ENCODE measurements at places on chromosomes 3 and 15.

DNA sequence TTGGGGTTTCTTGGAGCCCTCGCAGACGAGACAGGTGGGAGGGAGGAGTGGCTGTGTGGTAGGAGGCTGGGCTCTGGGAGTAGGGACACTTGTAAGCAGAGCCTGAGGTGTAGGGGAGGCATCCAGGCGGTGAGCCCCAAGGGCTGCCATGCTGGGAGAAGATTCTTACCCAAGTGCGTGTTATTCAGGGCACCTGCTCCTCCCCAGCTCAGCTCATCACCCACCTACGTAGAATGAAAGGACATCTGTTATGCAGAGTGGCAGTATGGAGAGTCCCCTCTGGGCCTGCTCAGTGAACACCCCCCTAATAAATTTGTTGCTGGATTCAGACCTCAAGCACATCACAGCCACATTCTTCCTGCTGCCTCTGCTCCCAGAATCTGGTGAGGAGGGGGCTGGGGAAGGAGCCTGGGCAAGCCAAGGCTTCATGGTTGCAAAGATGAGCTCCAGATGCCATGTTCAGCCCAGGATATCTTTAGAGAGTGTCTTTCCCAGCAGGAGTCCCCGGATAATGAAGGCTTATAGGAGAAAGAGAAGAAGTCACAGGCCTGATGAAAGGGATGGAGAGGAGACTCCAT is 261.8 kb downstream of the EPHB1 start:
- DNase-seq, result no peak

DNA sequence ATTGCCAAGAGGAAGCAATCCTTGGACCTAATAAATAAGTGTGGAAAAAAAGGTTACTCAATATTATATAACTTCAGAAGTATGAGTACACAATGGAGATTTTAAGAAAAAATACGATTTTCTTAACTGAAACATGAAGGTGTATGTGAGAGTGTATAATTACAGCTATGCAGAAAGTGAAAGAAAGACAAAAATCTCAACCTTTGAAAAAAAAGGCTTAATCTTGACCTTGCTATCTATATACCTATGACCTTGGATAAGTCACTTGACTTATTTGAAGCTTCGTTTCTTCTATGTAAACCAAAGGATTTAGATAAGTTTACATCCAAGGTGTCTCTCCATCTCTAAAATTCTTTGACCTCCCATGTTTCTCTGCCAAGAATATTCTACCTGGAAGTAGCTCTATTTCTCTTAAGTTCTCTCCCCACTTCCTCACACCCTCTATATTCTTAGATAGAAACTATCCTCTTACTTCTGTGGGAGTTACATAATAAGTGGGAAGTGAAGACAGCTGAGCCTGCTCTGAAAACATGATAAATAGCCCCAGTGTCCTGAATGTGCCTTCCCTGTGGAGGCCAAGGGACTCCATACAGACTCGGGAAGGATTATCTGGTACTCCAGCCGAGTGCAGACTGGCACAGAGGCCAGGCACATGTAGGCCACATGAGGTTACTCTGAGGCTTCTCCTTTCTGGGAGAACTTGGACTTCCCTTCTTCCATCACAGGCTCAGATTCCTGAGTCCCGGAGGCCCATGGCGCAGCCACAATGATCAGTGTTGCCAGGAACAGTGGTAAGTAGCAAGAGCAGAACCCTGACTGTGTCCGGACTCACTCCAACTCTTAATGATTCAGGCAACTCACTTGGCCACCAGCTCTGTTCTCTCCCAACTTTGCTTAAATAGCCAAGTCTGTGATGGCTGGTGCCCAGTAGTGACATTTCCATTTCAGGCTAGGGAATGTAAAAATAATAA is 166.8 kb upstream of the COL8A1 start:
- no peak for DNase-seq

- no peak for DNase-seq
These were observed 34.1 kb upstream of the RASGRP1 start for GRCh38 chr15:38598749-38599148.

DNA sequence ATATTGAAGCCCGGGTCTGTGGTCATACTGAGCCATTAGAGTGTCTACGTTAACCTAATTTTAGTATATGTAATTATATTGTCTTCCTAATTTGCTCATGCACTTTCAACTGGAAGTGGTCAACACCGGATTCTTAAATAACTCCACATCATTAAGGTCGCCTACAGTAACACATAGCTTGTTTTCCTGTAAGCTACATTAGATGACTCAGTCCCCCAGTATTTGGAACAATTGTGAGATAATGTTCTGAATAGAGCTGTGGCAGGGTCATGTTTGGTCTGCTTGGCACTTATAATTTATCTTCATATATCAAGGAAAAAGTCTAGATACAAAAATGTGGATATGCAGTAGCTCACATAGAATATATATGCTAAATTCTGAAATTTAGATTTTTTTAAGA is 486.2 kb downstream of the IGSF11 start:
- no peak for DNase-seq

- no peak for DNase-seq
These were observed 45.9 kb downstream of the XXYLT1 start for GRCh38 chr3:195224980-195225580.

DNA sequence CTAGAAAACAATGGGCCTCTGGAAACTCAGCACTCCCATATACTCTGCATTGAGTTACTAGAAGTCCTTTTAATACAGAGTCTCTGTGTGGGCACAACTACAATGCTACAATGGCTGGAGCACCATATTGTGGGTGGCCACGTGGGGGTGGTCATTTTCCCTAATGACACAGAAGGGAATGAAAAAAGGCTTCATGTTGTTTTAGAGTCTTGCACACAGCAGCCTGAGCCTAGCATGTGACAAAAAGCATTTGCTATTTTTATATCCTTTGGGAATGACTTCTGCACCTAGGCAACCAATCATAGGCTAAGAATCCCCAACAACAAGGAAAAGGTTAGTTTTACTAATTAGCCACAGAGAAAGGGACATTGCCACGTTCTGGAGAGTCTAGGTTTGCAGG is 120.6 kb downstream of the PPM1L start:
- no peak for DNase-seq

GRCh38 chr3:100185847-100186246 is 71.5 kb upstream of the FILIP1L start:
- DNase-seq, result no peak

DNA sequence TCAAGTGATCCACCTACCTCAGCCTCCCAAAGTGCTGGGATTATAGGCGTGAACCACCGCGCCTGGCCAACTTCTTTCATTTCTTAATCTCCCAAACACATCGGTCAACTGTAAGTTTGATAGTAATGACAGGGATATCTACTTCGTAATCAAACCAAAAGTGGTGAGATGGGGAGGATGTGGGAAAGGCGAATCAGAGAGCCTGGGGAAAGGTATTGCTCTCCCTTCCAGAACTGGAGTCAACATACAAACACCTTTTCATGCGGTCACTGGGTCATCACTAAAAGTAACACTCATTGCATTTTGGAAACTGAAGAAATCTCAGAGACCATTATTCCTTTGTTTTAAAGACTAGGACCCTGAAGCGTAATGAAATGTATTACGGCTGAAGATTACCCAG is 14.8 kb upstream of the UBE2Q2 start:
- DNase-seq, result no peak

DNA sequence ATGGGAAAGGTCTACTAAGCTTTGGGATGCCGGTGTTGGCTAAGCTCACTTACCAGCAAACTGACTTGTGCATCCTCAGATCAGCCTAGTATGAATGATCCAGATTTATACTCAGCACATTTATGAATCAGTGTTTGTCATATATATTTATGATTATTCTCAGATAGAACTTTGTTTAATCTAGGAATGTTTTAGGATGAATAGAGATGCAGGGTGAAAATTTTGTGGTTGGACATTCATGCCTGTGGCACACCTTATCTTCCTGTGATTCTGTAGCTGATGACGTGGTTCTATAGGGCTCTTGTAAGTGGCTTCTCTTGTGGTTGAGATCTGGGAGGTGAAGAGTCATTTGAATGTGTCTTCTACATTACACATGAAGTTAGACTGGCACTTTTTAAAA is 11.4 kb downstream of the CDIN1 start:
- DNase-seq, result no peak

GRCh38 chr3:128665362-128666021 is 14.9 kb upstream of the RPN1 start:
- DNase-seq, result no peak

GRCh38 chr15:43493703-43494472 is 932 bp upstream of the TP53BP1 start:
- DNase-seq, result no peak

- DNase-seq, result no peak
These were observed 10.7 kb upstream of the ZXDC start for GRCh38 chr3:126486360-126486847.

GRCh38 chr15:70214941-70215635 is 117.4 kb upstream of the TLE3 start:
- DNase-seq, result no peak

DNA sequence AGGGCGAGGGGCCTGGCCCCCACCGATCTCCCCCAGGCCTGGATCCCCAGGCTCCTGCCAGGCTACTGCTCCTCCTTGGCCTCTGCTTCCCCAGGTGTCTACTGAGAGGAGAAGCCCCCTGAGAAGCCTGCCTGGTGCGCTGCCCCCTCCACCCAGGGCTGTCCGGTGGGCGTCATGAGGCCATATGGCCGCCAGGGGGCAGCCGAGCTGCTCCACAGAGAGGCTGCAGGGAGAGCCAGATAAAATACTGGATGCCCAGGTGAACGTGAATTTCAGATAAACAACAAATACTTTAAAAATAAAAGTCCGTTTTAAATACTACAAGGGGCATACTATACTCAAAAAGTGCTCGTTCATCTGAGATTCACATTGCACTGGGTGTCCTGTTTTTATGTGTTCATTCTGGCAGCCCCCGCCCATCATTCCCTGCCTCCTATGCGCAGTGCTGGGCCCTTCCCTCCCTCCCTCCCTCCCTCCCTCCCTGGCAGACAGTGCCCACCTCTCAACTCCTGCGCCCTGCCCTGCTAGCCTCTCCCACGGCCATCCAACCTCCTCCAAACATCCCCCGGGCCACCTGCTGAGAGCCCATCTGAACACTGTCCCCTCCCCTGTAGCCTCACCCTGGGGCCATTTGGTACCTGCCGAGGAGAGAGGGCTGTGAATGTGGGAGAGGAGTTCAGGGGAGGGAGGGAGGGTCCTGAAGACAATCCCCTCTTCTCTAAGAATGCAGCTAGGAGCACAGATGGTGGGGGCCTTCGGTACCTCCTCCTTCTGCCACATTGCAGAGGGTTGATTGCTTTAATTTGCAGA is 29.6 kb downstream of the PSTPIP1 start:
- peak; percentile 41 for DNase-seq

DNA sequence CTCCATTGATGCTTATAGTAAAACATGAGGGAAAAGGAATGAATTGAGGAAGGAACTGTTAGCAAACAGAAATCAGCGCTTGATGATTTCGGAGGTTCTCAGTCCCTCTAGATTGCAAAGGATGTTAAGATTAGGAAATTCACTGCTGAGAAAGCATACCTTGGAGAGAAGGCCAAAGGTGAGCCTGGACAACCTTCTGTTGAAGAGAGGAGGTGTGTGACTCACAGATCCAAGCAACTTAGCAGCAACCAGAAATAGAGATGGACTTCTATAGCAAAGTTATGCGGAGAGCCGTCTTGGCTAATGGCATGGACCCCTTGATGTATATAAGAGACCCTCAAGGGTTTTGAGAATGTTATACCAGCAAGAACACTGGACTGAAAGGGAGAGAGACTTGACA is 114.3 kb downstream of the EEFSEC start:
- DNase-seq, result no peak

DNA sequence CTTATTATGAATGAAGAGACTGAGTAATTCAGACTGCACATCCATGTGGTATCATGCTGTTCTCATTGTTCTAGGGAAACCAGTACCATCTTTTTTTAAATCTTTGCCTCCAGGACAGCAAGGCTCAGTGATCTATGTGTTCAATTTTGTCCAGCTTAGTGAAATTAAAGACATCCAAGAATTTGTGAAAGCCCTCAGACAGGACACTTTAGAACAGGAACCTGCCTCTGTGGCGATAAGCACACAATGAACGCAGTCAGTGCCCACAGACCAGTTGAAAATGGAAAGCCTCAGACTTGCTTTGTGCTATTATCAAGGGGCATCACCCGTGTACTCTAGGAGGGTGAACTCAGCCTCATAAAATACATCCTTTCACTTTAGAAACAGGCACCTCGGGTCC is 20.1 kb downstream of the EID1 start:
- DNase-seq, result no peak

DNA sequence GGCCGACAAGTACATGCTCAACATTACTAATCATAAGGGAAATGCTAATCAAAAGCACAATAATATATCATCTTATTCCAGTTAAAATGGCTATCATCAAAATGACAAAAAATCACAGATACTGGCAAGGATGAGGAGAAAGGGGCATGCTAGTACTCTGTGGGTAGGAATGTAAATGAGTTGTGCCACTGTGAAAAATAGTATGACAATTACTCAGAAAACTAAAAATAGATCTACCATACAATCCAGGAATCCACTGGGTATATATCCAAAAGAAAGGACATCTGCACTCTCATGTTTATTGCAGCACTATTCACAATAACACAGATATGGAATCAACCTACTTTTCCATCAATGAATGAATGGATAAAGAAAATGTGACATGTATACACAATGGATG is 1256.5 kb downstream of the SI start:
- DNase-seq, result no peak

DNA sequence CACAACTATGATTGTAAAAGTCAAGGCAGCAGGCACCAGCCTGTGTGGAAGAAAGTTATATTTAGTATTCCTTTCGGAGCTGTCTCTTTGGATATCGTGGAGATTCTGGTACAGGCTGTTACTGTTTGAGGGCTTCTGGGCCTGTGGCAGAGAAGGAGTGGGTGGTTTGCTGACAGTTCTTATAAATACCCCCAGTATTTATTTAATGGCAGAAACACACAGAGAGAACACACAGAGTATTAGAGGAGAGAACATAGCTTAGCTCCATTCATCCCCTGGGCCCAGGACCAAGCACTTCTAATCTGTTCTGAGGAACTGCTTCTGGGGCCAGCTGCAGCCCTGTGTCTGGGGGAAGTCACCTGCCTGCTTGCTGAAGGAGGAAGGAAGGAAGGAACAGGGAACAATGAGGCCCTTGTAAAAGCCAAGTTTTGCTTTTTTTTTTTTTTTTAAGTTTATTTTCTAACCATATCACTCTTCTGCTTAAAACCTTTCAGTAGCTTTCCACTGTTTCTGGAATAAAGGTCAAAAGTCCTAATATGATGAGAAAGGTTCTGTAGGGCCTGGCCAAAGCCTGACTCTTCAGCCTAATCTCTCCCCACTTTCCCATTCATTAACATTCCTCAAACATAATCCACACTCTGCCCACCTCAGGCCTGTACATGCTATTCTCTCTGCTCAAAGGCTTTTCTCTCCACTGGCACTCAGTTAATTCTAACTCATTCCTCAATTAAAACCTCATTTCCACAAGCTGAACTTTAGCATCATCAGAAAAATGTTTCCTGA is 11.8 kb upstream of the PP2D1 start:
- DNase-seq, result no peak

GRCh38 chr15:92453607-92454006 is 59.9 kb downstream of the ST8SIA2 start:
- DNase-seq, result no peak

- DNase-seq, result no peak
These were observed 28.8 kb downstream of the DCP1A start for GRCh38 chr3:53318522-53318921.
